SIG-M5 (cell line): ENCODE measurements at places on chromosomes 1 and 21.
A peak's percentile ranks its signal among the peaks of the same experiment; 100 is the strongest.

DNA sequence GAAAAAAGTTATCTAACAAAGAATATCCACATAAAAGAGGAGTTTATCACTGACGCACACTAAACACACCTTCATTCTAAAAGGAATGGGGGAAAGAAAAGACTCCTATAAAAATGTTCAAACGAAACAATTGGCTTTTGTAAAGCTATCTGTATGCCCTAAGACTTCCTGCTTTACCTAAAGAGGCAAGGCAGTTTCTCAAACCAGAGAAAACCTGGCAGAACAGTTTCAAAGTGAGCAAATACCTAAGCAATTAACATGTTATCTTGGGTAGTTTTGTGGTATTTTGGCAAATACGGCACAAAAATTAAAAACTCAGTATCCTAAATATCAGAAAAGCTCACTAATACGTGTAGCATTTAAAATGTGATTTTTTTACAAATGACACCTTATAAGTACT lies 1.9 kb downstream of the PUM1 start:
- DNase-seq, result no peak

GRCh38 chr1:31869449-31869848 lies 53.6 kb upstream of the SPOCD1 start:
- DNase-seq, result peak; percentile 4

DNA sequence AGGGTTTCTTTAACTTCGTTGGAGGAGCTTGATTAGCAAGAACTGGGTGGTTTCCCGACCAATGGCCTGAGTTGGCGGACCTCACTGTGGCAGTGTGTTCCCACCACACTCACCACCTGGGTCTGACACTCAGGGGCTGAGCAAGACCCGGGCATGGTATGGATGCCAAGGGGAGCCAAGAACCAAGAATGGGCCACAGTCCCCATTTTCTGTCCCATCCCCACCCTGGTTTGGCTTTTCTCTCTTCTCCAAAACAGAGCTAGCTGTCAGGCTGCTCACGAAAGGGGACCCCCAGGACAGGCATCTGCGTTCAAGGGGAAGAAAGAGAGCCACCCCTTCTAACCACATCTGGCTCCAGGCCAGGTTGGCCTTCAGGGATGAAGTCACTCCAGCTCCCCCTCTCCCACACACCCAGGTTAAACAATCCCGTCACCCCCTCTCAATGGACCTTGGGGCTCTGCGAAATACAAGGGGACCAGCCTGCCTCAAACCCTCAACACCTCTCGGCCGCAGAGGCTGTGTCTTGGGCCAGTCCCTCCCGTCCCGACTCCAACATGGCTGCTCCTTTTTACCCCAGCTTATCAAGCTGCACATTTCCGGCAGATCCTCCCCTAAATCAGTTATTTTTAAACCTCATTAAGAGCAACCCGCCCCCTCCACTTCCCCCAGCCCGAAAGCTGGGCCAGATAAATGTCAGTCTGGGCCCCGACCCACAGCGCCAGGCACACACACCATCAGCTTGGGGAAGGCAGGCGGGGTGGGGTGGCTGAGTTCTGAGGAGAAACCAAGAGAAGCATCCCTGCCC lies 3.4 kb downstream of the TAGLN2 start:
- no peak for DNase-seq

GRCh38 chr1:232621050-232621449 lies 8.9 kb downstream of the SIPA1L2 start:
- DNase-seq, result no peak

GRCh38 chr1:95041491-95042165 lies 31.1 kb downstream of the ALG14 start:
- DNase-seq, result peak; percentile 1

DNA sequence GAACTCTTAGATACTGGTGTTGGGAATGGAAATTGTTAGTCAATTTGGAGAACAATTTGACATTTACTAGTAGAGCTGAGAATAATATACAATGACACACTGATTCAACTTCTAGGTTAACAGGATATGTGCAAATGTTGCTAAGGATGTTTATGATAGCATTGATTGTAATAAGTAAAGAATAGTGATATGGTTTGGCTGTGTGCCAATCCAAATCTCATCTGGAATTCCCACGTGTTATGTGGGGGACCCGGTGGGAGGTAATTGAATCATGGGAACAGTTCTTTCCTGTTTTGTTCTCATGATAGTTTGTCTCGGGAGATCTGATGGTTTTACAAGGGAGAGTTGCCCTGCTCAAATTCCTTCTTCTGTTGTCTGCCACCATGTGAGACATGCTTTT lies 302.4 kb upstream of the TMPRSS15 start:
- no peak for DNase-seq

GRCh38 chr1:62184336-62184735 lies 10.3 kb upstream of the L1TD1 start:
- DNase-seq, result no peak

DNA sequence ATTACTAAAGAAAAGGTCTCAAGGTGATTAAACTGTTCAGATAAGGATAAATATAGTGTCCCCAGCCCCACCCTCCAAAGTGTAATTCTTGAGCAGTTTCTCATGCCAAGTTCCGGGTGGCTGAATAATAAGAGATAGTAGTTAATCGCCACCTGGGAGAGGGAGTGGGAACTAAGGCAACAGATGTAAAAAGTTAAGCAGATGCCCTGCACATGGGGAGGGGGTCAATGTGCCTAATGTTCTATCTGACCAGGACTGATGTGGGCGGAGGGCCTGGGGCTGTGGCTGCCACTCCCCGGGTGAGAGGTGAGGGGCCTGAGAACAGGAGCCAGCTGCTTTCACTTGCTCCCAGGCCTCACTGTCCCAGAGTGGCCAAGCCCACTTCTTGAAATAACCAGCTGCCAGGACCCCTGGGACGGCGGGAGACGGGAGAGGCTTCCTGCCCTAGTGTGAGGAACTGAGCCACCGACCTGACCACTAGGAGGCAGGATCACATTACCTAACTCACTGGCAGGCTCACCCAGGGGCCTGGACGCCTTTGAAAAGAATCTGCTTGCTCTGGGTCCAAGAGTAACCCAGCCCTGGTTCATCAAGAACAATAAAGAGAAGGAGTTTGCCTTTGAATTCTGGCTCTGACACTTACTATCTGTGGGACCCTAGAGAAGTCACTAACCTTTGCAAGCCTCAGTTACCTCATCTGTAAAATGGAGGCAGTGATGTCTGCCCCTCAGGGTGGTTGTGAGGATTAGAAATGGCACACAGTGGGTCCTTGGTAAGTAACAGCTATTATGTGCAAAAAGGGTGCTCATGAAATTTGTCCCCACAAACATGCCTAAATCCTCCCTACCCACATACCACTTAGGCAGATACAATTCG lies 179.2 kb downstream of the ATG4C start:
- no peak for DNase-seq

DNA sequence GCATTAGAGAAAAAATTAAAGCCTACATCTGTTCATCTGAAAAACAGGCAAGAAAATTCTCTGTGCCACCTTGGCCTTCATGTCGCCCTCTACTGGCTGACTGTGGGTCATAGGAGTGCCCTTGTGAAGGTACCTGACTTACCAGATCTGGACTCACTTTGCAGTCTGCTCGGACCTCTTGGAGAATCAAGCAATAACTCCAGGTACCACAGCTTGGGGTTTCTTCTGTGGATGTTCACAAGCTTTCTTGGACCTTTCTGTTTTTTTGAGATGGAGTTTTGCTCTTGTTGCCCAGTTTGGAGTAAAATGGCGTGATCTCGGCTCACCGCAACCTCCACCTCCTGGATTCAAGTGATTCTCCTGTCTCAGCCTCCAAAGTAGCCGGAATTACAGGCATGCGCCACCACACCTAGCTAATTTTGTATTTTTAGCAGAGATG lies 2.4 kb upstream of the PRAMEF18 start:
- DNase-seq, result no peak

DNA sequence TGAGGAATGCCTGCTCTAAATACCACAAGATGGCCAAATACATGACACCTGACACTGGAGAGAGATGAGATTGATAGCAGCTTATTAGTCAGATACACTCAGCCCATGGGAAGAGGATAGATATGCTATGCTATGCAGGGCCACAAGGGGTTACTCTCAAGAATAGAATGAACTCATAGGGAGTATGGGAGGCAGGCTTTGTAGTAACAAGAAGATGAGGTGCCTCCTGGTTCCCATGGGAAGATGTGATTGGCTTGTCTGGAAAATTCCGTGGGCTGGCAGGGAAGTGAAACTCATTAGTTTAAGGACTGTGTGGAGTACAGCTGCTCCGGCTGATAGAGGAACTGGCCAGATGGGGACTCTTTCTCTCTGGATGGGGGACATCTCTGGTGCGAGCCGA lies 16.5 kb downstream of the CCDC30 start:
- DNase-seq, result no peak

- no peak for DNase-seq
Measured at GRCh38 chr1:119453021-119453420, 38.1 kb downstream of the HSD3B2 start.

DNA sequence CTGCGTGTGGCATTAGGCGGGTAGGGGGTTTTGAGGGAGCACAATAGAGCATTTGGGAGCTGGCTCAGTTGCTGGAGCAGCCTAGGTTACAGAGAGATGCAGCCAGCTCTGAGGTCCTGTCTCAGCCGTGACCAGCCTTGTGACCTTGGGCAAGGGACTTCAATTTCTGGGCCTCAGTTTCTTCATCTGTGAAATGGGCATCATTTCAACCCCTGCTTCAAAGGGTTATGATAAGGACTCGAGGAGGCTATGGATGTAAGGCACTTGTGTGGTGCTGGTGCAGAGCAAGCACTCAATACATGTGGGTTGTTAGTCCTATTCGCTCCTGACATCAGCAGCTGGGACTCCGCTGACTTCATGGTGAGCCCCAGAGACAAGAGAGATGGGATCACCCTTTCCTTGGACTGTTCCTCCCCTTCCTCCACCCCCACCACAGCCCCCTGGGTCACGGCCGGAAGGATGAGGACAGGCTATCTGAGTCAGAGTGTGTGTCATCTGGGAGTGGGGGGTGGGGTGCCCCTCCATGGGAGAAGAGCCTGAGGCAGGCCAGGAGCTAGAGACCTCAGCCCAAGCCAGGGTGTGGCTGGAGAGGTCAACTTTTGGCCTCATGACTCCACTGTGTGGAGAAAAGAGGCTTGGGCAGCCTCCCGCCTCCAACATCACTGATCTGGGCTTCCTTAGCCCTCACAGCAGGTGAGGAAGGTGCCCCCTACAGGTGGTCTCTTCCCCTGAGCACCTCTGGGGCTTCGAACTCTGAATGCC lies 71.4 kb upstream of the ZBTB40 start:
- no peak for DNase-seq

DNA sequence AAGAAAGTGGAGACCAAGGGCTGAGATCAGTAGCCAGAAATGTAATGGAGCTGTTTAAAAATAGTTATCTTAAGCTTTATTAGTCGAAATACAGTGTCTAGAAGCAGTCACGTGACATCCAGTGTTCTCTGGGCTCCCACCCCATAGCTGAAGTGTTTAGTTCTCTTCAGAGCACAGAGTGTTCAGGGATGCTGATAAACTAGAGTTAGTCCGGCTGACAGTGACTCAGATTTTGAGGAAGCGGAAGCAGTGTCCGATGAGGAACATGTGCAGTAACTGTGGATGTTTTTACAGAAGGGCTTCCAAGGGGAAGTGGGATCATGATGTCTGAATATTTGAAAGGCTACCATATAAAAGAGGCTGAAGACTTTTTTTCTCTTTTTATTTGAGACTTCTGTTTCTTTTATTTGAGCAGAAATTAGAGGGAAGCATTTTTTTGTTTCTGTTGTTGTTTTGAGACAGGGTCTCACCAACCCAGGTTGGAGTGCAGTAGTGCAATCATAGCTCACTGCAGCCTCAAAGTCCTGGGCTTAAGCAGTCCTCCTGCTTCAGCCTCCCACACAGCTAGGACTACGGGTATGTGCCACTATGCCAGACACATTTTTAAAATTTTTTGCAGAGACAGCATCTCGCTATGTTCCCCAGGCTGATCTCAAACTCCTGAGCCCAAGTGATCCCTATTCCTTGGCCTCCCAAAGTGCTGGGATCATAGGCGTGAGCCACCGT lies 124.2 kb downstream of the GALNT2 start:
- DNase-seq, result peak; percentile 93

- DNase-seq, result no peak
Measured at GRCh38 chr21:16194788-16195537, 465.2 kb downstream of the USP25 start.

DNA sequence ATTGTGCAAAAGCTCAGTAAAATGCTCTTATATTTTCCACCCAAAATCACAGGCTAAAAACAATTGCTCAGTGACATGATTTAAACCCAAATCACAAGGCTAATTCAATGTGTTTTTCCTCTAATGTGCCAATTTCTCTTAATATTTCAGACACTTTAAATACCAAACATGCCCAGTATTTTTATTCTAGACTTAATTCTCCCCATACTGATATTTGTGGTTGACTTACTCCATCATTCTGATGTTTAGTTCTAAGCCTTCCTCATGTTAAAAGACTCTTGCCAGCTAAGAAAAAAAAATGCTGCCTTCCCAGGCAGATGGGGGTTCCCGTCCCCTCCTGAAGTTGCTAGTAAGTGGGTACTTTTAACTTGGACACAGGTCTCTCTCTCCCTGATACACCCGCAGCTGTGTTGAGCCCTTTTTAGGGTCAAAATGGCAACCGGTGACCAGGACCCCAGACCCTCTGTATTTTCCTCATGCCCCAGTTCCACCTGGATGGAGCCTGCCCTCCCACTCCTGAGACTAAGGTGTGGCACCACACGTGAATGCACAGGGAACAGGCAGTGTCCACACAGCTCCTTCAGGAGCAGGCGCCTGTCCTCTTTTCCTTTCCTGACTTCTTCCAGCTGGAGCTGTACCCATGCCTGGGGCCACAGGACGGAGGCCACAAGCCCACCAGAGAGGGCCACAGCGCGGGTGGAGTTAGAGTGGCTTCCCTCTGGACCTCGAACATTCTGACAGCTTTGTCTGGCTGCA lies 118.9 kb downstream of the RIPK4 start:
- DNase-seq, result no peak

DNA sequence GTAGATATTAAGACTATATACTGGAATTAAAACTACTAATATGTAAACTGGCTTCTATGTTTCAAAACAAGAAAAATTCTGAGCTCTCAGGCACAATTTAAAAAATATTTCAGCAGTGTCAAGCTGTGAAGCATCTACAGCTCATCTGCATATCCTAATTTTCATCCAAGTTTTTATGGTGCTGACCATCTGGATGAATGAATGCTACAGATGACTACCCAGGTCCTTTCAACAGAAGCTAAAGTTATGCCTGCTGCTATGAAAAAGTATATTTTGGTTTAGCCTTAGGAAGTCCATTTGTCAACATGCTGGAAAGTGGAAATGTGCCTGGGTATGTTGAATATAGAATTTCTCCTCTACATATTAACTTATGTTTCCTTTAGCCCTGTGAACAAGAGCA lies 206.9 kb downstream of the NEGR1 start:
- DNase-seq, result no peak

- DNase-seq, result no peak
Measured at GRCh38 chr1:244846653-244847052, 11.2 kb downstream of the COX20 start.

GRCh38 chr1:230068621-230068873 lies 1.5 kb downstream of the GALNT2 start:
- no peak for DNase-seq

- no peak for DNase-seq
Measured at GRCh38 chr21:45740491-45741357, 97.2 kb downstream of the PCBP3 start.

DNA sequence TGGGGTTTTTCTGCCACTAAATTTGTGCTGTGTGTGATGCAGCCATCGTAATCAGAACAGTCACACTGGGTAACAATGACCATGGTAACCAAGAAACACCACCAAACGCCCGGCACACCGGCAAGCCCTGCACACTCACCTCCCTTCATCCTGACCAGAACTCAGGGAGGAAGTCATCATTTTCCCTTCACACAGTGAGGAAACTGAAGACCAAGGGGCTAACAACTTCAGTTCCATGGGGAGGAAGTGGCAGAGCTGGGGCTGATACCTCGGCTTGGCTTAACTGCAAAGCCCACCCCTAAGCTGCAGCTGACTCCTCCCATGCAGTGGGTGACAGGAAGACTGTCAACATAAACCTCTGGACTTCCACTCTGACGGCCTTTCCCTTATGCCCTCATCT lies 69.3 kb upstream of the BCAR3 start:
- no peak for DNase-seq
